ENCODE measurements at places on chromosomes 2 and 18.

DNA sequence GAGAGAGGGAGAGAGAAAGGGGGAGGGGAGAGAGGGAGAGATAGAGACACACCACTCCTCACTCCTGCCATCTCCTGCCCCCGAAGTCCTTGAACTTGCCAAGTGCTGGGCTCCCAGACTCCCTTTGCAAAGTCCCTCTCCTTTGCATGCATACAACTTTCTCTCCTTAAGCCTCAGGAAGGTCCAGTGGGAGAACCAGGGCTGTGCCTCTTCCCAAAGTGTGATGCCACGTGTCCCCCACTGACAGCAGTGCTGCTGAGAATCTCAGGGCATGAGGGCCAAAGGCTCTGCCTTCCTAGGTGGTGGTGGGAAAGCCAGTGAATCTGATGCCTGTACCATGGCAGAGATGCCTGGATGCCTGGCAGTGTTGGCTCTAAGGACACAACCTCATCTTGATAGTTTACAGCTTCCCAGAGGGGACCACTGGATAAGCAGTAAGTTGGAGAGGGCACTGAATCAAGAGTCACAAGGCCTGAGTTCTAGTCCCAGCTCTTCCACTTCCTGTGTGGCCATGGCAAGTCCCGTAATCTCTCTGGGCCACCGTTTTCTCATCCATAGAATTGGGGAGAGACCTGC is 103.4 kb downstream of the CLIP4 start:
- no peak for DNase-seq

DNA sequence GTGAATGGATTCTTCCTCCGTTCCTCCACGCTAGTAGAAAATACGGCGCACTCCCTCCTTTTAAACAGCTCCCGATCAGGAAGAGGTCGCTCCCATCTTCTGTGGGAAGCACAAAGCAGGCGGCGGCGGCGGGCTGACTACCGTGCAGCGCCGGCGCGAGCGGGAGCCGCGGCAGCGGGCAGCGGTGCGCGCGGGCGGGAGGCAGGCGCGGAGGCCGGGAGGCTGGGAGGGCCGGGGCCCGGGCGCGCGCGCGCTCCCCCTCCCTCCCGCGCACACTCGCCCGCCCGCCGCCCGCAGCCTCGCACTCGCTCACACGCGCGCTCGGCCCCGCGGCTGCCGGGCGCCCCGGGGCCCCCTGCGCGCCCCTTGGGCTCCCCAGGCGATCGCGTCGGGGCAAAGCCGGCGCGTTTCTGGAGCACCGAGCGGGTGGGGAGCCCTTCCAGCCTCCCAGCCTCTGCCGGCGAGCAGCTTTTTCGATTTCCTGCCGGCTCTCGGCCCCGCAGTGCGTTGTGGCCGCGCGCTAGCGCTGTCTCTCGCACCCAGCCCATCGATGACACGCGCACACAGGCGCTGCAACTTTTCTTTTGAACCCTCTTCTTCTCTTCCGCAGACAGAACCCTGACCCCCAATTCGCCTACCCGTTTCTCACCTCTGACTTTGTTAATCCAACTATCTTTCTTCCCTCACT is at the start of gene SLC8A1:
TSS of gene SLC8A1 (minus strand) at position 173 of the 688 bp plus-strand sequence.
- no peak for DNase-seq

- no peak for DNase-seq
These were observed 337.3 kb downstream of the PLCL1 start for GRCh38 chr2:198141726-198142125.

DNA sequence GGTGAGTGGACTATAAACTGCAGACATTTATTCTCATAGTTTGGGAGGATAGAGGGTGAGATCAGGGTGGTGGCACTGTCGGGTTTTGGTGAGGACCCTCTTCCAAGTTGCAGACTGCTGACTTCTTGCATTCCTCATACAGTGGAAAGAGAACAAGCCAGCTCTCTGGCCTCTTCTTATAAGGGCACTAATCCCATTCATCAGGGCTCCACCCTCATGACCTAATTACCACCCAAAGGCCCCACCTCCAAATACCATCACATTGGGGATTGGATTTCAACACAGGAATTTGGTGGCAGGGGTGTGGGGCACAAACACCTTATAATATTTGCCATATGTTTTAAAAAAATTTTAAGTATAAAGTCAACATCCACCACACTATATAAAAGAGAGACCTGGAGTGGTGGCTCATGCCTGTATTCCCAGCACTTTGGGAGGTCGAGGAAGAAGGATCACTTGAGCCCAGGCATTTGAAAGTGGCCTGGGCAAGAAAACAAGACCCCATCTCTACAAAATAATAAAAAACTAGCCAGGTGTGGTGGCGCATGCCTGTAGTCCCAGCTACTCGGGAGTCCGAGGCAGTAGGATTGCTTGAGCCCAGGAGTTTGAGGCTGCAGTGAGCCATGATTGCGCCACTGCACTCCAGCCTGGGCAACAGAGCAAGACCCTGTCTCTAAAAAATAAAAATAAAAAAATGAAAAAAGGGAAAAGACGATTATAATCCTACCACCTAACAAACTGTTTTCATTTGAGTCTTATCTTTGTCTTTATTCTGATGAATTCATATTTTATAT is 44.0 kb downstream of the TCF7L1 start:
- DNase-seq, result no peak

DNA sequence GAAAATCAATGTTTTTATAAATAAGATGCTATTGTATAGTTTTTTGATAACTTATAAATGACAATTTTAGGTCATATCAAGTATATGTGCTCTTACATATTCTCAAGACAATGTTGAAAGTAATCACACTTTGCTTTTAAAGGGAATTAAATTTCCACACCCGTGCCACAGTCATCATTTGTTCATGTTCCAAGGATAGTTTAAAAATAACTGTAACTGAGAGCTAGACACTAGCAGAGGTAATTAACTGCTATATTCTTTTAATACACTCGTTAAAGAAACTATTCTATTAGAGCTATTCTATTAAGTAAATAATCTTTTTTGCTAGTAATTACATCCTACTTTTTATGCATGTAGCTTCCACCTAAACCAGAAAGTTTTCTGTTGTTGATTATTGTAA is 18.0 kb downstream of the GEN1 start:
- DNase-seq, result no peak
